ENCODE measurements at places on chromosomes 4 and X.

DNA sequence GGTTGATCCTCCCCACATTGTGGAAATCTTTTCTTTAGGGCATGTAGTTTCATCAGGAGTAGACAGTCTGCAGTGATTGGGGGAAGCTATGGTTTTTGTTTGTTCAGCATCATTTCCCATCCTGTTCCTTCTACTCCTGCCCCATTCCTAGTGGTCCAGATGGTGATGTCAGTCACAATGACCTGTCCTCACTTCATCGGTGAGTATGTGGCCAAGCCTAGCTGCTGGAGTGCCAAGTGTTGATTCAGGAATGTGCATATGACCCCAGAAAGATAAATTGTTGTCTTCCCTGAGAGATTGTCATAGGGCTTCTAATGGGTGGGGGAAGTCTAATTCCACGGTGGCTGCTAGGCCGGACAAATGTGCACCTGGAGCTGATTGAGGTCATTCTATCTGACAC is 130.6 kb upstream of the FAT1 start:
- DNase-seq: no peak

- DNase-seq: no peak
Observed at GRCh38 chrX:51461053-51462044, 35.0 kb downstream of the NUDT11 start.

DNA sequence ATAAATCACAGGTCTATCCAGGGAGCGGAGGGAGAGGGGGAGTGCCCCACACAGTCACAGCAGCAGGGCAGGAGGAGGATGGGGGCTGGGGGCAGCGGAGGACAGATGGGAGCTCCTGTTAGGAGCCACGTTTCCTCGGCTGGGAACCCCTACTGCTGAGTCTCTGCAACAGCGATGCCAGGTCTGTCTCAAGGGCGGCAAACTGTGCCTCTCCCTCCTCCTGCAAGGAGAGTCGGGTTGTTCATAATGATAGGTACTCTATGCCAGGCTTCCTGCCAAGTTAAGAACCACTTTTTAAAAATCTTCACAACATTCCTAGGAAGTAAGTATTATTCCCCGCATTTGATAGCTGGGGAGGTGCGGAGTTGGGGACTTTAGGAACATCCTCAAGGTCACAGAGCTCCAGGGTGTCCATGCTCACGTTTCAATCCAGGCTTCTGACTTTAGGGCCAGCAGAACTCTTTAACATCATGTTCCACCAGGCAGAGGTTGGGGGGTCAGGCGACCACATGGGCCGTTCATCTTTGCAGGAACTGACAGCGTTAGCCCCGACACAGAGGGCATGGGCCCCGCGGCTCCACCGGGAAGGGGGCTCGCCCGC is 98.3 kb upstream of the MAML3 start:
- no peak for DNase-seq

DNA sequence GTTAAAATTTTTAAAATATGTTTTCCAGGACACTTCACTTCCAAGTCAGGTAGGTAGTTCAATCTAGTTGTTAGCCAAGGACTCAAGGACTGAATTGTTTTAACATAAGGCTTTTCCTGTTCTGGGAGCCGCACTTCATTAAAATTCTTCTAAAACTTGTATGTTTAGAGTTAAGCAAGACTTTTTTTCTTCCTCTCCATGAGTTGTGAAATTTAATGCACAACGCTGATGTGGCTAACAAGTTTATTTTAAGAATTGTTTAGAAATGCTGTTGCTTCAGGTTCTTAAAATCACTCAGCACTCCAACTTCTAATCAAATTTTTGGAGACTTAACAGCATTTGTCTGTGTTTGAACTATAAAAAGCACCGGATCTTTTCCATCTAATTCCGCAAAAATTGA is 49.7 kb downstream of the XIAP start:
- DNase-seq: no peak

GRCh38 chrX:9770319-9770718 is 4.7 kb upstream of the GPR143 start:
- DNase-seq: no peak

GRCh38 chrX:107107459-107107858 is 11.2 kb downstream of the RBM41 start:
- no peak for DNase-seq

DNA sequence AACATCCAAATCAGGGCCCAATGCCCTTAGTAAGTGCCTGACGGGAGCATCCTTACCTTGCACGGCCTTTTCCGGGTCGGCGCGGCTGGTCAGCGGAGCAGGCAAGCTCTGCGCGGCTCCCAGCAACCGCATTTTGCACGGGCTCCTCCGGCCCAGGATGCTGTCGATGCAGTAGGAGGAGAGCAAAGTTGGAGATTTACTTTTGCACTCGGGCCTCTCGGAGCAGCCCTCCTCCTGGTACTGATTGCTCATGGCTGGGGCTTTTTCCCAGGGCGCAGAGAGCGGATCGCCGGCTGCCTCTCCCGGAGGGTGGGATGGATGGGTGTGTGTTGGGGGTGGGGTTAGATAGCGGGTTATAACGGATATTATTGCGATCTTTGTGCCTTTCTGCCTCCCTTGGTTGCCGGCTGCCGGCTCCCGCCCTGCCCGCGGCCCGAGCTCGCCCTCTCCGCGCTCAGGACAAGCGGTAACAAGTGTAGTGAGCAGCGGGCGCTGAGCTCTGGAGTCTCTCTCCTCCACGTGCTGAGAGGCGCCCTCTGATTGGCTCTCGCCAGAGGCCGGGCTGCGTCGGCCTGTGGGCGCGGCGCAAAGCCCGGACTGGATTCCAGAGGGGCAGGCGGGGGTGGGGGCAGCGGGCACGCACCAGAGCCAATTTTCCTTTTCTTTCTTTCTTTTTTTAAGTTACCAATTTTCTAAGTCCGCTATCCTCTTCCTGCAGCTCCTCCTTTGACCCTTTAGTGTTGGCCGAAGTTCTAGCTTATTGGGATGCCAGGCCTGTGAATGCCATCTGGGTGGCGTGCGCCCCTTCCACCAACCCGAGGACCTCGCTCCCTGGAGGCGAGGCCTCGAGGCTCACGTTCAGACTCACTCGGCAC is at the start of gene ARX:
ARX (minus strand) TSS at position 480 of the 875 bp plus-strand sequence; CDS start at position 252, 228 bp downstream.
- DNase-seq: no peak

DNA sequence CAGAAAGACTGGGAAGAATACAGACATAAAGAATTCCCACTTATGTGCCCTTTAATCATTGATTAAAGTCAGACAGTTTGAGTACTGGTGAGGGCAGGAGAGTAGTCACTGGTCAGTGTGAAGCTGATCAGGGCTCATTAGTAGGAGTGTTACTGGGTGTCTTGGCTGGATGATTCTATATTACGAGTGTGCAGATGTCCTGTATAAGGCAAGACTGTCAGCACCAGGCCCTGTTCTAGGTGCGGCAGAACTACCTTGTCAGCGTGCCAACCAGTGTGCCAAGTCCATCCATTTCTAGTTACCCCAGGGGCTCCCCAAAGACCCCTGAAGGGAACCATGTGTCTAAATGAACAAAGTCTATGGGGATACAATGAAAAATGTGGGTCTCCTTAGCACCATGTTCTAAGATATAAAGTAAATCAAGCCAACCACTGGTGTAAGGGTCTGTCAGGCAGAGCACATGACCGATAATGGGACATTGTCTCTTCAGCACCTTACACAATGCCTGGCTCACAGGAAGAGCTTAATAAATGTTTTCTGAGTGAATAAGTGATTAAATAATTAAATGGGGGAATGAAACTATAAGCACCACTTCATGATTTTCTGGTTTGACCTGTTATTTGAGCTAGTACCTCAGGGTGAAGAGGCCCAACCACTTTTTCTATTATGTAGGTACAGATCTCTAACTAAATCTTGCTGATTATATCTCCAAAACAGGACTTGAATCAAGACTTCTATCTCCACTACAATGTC is 205.0 kb downstream of the CAMK2D start:
- no peak for DNase-seq

DNA sequence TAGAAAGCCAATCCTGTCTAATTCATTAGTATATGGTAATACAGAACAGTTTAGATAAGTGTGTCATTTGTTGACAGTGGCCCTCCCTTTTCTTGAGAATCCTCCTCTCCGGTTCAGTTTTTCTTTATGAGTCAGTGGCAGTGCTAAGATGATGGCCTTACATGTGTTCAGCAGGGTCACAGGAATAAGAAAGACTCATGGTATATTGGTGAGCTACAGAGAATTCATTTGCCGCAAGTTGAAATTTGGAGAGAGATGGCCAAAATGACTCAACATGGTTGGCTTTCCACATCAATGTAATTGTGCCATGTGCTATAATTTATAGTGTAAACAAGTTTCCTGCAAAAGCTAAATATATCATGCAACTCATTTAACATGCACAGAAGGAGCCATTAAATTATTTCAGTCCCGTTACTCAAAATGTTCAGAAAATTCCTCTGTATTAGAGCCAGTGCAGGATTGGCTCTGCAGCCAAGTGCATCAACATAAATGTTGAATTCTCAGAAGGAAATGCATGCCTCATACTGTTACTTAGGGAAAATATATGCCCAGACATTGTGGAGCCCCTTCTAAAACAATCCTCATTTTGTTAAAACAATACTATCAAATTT is 374.3 kb downstream of the AFF2 start:
- DNase-seq: no peak

DNA sequence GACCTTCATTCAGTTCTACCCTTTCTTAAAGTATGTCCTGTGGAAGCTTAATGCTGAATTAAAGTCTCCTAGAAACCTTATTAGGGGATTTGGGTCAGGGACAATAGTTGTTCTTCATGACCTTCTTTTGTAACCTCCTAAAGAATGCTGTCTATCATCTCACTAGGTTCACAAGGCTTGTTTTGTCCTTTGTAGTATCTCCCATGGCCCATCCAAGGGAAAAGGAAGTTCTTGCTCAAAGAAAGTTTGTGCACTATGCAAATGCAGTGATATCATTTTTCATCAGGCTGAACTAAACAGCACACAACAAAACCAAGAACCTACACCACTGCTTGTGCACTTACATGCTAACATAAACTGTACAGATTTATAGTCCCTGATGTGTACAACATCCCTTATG is 46.6 kb upstream of the PGM2 start:
- DNase-seq: no peak

DNA sequence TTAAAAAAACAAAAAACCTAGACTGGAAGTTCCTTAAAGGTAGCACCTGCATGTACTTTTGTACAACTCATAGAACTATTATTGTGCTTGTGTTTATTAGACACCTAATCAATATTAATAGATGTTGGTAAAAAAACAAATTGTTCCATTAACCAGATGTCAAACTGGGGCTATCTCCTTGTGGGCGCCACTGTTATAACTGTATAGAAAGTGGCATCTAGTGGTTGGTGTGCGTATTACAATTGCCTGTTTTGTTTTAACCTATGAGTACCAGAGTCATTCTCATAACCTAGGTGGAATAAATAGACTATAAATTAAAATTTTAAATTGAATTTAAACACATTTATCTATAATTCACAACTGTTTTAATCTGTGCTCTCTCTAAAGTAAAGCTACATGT is 97.4 kb downstream of the COL4A5 start:
- DNase-seq: no peak

- no peak for DNase-seq
Observed at GRCh38 chrX:17033225-17033624, 86.8 kb downstream of the REPS2 start.

- DNase-seq: peak; percentile 8
Observed at GRCh38 chr4:25180524-25181131, 20.4 kb upstream of the SEPSECS start.

GRCh38 chrX:16436348-16437188 is 213.4 kb upstream of the S100G start:
- DNase-seq: peak; percentile 32

DNA sequence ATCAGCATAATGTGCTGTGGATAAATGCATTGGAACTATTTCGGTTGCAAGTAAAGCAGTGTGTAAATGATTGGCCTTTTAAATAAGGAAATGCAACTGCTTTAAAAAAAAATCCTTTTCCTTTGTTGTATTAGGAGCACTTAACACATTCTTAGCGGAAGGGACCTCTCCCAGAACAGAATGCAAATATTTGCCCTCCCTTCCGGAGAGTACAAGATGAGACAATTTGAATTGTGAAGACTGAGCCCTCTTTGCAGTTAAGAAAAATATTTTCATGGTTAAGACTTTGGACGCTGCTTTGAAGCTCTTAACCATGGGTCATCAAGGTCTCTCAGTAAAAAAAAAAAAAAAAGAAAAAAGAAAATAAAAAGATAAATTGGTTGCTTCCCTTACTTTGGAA is 9.5 kb upstream of the NOX1 start:
- no peak for DNase-seq

GRCh38 chr4:175891851-175892250 is 79.8 kb upstream of the GPM6A start:
- DNase-seq: no peak

DNA sequence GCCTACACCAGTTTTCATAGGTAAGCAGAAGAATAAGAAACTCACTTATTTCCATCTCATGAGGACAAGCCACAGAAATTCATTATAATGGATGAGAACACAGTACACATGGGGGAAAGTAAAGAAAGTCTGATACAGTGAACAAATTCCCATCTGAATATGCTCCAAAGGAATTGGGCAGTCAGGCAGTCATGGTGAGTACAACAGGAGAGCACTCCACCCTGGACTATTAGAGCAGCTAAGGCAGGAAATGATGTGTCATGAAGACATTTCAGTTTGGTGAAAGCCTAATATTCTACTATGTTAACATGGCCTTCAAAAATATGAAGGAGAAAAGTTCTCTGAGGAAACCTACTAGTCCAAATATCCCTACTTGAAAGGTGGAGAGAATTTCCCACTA is 92.0 kb upstream of the PRDX4 start:
- no peak for DNase-seq

- DNase-seq: peak; percentile 10
Observed at GRCh38 chr4:52911684-52912294, 49.7 kb downstream of the RASL11B start.

- DNase-seq: no peak
Observed at GRCh38 chrX:13463608-13464007, 105.8 kb upstream of the EGFL6 start.

DNA sequence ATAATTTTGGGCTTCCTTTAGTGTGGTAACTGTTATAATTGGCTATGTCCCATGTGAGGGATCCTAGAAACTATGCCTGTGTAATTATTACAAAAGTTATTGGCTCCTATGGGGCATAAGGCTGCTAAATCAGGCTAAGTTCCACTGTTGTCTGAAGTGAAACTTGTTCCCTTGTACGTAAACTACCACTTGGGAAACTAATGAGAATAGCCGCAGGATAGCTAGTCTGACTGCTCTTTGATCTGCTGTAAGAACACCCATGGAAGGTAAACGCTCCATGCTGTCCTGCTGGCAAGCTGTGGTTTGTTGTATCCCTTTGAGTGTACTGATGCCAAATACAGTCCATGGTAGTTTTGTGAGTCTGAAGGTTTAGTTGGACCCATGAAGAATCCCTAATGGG is 9.3 kb upstream of the MAOA start:
- DNase-seq: no peak

GRCh38 chr4:88583631-88584470 is 8.4 kb upstream of the HERC3 start:
- no peak for DNase-seq

- DNase-seq: peak; percentile 16
Observed at GRCh38 chr4:5998333-5998936, 19.8 kb downstream of the C4orf50 start.

DNA sequence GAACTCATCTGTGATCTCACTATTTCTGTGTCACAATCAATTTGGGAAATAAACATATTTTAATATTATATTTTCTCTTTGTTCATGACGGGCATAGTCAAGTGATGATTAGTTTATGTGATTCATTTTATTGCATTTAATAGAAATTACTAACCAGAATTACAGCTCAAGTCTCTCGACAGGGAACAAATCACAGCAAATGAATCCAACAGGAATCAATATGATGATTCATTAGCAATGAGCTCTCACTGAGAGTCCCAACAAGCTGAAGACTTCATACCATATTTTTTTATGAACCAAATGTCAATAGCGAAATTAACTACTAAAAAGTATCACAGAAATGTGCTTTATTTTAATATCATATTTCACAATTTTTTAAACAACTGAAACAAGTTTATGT is 649.7 kb downstream of the GRID2 start:
- DNase-seq: no peak
